ENCODE measurements at places on chromosomes 3 and 15. TPM values are rescaled to one million over a fixed set of nuclear protein-coding genes. Genes with fewer than 3 reads are reported as not detected.

PLD1 gene
- total RNA-seq, result 29.1 TPM

DNA sequence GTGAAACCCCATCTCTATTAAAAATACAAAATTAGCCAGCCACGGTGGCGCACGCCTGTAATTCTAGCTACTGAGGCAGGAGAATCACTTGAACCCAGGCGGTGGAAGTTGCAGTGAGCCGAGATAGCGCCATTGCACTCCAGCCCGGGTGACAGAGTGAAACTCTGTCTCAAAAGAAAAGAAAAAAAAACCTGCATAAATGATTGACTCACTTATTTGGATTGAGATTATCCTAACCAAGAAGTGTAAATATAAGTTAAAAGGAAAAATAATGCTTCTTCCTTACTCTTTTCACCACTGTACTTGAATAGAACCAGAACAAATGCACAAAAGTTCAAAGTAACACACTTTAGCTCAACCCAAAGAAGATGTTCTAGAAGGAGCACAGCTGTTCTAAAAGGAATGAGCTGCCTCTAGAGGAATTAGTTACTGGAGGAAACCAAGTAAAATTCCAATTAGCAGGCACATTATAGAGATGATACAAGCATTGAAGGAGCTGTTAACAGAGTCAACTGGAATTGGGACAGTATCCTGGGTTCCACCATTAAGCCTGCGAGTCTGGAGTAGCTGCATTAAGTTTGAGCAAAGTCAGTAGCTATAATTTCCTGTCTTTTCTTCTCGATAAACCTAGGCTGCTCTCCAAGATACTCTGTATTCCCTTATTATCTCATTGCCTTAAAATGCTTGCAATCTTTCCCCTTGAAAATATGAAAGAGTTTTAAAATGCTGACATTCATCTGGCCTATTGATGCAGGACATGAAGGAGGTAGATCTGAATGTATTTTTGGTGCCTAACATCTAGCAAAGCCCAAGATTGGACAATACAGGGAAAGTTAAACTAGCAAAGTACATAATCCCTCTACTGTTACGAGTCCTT is 9.5 kb downstream of the MTHFS start:
- H3K27ac ChIP-seq, result no peak overlapping the region
- H3K4me1 ChIP-seq, result peaks cover 7% of the 10 kb centered on the region

B2M gene
- 256 TPM for total RNA-seq

DNA sequence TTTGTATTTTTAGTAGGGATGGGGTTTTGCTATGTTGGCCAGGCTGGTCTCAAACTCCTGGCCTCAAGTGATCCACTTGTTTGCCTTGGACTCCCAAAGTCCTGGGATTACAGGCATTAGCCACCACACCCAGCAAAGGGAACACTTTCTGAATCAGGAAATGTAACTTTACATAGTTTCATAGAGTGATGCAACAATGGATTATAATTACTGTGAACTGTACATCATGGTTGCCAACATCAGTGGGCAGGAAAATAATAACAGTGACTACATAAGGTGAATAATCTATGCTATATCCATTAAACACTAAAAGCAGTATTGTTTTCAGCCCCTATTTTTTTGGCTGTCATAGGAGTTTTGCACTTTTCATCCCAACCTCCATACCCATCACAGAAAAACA is 5.0 kb upstream of the KPNA1 start:
- no peaks in the 10 kb centered on the region for H3K36me3 ChIP-seq
- DNase-seq, result no peak
- no peak overlapping the region for H3K27ac ChIP-seq

GRCh38 chr3:126960604-126960995 is 22.3 kb upstream of the PLXNA1 start:
- H3K4me1 ChIP-seq, result peaks cover 3% of the 10 kb centered on the region
- peaks cover 7% of the 10 kb centered on the region for H3K36me3 ChIP-seq
- H3K4me3 ChIP-seq, result no peak overlapping the region
- peaks cover 14% of the 10 kb centered on the region for H3K27me3 ChIP-seq

DNA sequence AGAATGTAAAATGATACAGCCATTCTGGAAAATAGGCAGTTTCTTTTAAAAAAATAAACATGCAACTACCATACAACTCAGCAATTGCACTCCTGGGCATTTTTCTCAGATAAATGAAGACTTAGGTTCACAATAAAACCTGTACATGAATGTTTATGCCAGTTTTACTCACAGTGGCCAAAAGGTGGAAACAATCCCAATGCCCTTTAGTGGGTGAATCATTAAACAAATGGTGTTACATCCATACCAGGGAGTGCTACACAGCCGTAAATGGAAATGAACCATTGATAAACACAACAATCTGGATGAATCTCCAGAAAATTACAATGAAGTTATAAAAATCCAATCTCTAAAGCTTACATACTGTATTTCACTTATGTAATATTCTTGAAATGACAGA is 140.3 kb downstream of the ADAMTSL3 start:
- no peak for DNase-seq
- peaks cover 24% of the 10 kb centered on the region for H3K27me3 ChIP-seq
- H3K4me3 ChIP-seq, result no peak overlapping the region
- no peak overlapping the region for H3K27ac ChIP-seq

LMCD1 gene
- 22.4 TPM for total RNA-seq

PCBP4 gene
- 58.3 TPM for total RNA-seq

DNA sequence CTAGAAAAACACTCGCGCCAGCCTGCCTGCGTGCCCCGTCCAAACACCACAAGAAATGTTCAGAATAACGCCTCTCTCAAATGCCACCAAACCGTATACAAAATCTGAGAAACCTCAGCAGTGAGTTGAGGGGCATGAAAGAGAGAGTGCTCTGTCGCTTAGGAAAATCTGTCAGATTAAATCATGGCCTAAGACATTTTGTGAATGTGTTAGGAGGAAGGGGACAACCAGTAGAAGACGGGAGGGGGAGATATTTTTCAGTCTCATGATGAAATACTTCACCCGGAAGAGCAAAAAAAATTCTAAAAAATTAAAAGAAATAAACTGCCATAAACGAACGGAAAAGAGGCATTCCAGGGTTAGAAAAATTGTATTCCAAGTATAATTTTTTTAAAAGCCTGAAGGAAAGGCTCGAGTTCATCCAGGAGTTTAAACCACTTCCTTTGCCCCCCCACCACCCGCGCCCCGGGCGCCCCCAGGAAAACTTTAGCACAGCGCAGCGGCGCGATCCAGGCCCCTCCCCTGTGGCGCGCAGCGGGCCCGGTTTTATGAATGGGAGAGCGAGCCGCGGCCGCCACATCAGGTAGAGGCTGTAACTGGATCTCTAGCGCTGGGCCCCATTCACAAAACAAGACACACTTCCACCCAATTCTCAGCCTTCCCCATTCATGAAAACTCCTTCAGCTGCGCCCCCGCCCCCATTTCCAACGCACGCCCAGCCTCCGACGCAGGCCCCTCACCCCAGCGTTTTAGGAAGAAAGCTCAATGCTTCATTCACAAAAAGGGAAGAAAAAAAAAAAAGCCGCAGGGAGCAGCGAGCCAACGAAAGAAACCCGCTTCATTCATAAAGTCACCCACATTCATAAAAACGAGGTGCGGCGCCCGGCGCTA is 1.4 kb downstream of the ETV5 start:
- H3K36me3 ChIP-seq, result peaks cover 2% of the 10 kb centered on the region
- H3K27ac ChIP-seq, result peak overlapping the region; percentile 94
- peak; percentile 77 for DNase-seq

IGDCC3 gene
- total RNA-seq, result 35.1 TPM

NMNAT3 gene
- 13.6 TPM for total RNA-seq

DNA sequence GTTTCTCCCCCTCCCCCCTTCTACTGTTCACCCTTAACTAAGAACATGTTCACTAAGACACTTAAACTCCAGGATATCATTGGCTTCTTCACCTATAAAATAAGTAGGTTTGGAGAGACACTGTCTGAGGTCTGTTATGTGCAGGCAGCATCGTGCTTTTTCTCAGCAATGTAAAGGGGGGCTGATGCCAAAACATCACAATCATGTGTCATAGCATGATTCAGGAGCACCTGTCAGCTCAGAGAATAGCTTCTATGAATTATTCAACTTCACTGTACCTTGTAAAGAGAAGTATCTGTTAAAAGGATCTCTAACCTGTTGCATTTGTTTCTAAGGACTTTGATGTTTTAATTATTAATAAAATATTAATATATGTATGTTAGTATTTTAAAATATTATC is 211.4 kb upstream of the EPHA3 start:
- H3K4me1 ChIP-seq, result no peaks in the 10 kb centered on the region
- H3K36me3 ChIP-seq, result no peaks in the 10 kb centered on the region
- no peaks in the 10 kb centered on the region for H3K27me3 ChIP-seq
- H3K27ac ChIP-seq, result no peak overlapping the region
- no peak overlapping the region for H3K4me3 ChIP-seq

AADAC gene
- not detected for total RNA-seq

P2RY12 gene
- total RNA-seq, result not detected

DNA sequence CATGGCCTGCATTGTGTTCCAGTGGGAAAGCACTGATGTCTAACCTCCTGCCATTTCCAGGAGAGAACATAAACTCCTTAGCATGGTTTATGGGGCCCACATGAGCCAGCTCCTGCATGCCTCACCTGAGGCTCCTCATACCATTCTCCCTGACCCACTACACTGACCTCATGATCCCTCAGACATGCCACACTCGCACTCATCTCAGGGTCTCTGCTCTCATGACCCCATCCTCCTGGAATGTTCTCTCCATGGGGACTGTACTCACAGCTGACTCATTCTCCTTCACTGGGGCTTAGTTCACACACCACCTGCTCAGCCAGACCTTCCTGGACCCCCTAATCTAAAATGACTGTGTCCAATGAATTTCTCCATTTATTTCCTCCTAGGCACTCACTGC is 4.0 kb upstream of the LMCD1 start:
- peaks cover 36% of the 10 kb centered on the region for H3K4me1 ChIP-seq
- no peak overlapping the region for H3K27ac ChIP-seq
- no peaks in the 10 kb centered on the region for H3K27me3 ChIP-seq
- DNase-seq, result no peak
- H3K36me3 ChIP-seq, result no peaks in the 10 kb centered on the region

DNA sequence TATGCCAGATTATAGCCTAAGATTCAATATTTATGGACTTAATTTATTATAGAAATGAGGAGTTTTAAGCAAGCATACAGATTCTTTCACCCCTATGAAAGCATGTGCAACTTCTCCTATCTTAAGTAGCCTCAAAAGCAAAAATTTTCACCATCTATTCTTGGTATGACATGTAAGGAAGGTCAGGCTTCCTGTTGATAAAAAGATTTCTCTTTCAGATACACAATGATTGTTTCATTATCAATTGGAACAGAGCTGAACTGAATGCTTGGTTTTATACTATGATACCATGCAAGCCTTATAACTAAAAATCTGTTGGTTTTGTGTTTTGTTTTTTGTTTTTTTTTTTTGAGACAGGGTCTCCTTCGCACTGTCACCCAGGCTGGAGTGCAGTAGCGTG is 3.9 kb downstream of the GRK7 start:
- DNase-seq, result no peak
- no peaks in the 10 kb centered on the region for H3K36me3 ChIP-seq

DNA sequence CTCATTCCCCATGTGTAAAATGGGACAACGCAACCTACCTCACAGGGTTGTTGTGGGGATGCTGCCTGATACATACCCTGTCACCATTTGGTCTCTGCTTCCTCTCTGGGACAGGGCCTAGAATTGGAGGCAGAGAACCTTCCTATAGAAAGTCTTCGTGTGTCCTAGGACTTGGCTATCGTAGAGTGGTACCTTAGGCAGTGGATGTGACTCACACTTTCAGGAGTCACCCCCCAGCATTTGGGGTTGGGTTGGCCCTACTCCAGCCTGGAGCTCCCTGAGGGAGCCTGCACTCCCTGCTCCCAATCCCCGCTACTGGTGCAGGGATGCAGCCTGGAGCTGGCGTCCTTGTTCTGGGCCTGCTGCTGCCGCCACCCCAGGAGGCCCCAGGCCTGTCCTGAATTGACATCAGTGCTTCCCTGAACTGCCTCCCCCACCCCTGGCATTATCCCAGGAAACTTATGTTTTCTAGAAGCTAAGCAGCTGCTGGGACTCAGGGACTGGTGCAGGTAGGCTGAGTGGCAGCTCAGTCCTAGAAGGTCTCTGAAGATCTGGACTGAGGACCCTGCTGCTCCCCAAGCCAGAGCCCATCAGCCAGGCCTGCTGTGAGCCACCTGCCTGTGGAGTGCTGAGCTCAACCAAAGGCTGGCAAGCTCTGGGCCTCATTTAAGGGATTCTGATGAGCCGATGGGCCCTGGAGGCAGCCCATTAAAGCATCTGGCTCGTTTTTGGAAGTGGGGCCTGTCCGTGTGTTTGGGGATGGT is 9.9 kb downstream of the C15orf39 start:
- H3K4me3 ChIP-seq, result no peak overlapping the region
- peaks cover 6% of the 10 kb centered on the region for H3K4me1 ChIP-seq
- DNase-seq, result no peak
- H3K27ac ChIP-seq, result no peak overlapping the region

DNA sequence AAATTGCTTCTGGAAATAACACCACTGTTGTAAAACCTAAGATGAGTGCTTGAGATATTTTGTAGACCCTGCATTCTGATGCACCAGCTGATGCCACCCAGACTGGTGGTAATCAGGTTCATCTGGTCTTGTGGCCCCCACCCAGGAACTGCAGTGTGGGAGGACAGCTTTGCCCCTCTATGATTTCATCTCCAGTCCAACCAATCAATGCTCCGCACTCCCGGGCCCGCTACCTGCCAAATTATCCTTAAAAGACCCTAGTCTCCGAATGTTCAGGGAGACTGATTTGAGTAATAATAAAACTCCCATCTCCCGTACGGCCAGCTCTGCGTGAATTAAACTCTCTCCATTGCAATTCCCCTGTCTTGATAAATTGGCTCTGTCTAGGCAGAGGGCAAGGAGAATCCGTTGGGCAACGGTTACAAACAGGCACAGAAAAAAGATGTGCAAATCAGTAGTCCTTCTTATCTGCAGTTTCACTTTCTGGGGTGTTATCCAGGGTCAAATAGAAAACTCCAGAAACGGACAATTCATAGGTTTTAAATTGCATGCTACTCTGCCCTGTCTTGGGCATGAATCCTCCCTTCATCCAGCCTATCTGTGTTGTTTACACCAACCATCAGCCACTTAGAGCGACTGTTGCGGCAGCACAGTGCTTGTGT is 29.2 kb upstream of the TRPM1 start:
- no peaks in the 10 kb centered on the region for H3K4me1 ChIP-seq
- H3K36me3 ChIP-seq, result no peaks in the 10 kb centered on the region
- H3K27me3 ChIP-seq, result no peaks in the 10 kb centered on the region

DNA sequence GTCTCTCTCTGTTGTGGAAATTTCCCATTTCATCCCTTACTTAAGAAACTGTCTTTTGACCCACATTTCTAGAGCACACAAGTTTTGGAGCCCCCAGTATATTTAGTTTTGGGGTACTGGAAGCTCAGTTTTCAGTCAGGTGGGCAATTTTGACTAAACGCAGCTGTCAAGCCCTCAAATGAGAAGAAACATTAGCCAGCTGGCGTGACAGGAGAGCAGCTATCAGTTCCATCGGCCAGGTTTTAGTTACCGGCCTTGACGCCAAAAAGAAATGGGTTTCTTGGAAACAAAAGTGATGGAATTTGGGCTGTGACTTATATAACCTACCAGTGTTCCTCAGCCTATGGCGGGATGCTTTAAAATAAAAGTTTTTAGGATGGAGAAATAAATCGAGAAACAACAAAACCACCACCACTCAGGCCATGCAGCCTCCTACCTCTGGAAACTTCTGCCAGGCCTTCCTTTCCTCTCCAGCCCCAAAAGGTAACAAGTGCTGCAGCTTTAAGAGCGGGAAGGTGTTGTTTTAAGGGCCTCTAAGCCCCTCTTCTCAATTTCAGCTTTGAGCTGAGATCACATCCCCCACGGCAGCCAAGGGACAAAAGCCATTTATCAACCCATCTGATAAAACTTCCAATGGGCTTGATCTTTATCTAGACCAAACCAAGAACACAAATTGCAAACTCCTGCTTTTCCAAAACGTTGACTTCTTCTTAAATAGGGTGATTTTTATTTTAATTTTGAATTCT is 18.3 kb downstream of the RGMA start:
- no peak for DNase-seq
- peaks cover 16% of the 10 kb centered on the region for H3K27me3 ChIP-seq
- H3K36me3 ChIP-seq, result peaks cover 4% of the 10 kb centered on the region
- H3K27ac ChIP-seq, result peak overlapping the region; percentile 96
- peaks cover 52% of the 10 kb centered on the region for H3K4me1 ChIP-seq
